Dorsolateral prefrontal cortex (tissue), 122 donors: ENCODE measurements at places on chromosomes 3 and 15. TPM values are rescaled to one million over a fixed set of nuclear protein-coding genes. Genes with fewer than 3 reads are reported as not detected.

- DNase-seq, result no peak
These were observed 228.6 kb downstream of the TJP1 start for GRCh38 chr15:29593629-29594028.

DNA sequence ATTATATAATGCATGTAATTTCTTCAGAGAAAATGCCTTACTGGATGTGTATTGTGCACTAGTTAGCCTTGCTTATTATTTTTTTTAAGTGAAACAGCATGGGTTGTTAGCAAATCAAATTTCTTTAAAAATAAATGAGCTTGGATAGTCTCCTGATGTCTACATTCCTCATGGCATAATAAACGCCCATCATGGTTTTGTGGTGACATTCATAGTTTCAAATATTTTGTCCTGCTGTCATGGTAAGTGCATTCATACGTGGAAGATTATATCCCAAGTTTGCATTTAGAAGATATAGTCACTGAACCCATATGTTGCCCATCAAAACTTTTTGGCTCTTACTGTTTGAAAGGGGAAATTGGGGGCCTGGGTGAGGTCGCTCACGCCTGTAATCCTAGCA, 130.7 kb downstream of the ALCAM start:
- DNase-seq, result no peak

Gene DUOXA1
- 1.5 TPM for total RNA-seq

Gene SLC24A5
- not detected for total RNA-seq
